ENCODE measurements at places on chromosomes 5 and 9.

GRCh38 chr5:132489871-132490483, 596 bp downstream of the IRF1 start:
- peak; percentile 59 for DNase-seq

DNA sequence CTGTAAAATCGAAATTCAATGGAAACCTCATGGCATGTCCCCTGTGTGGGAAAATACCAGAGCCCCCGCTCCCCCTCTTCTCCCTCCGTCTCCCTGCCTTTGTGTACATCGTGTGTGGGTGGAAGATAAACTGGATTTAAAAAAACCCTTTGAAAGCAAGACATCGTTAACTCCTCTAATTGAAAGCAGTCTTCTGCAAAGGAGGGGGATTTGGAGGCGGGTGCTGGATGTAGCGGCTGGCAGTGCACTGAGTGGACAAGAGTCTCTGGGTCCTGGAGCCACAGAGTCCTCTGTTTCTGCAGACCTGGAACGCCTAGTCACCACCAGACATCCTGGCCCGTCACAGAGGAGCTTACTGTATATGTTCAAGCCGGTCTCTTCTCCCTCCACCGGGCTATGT, 169.4 kb downstream of the PAPPA start:
- DNase-seq, result no peak

DNA sequence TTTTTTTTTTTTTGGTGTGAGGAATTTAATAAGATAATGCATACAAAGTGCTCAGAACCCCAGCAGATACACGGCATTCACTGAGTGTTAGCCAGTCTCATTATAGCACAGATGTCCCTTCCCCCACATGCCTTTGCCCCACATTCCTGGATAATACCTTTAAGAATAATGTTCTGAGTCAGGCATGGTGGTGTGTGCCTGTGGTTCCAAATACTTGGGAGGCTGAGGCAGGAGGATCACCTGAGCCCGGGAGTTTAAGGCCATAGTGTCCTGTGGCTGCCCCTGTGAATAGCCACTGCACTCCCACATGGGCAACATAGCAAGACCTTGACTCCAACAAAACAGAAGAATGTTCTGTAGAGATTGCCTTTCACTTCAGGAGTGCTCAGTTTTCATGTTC, 24.2 kb upstream of the ANKRD18A start:
- no peak for DNase-seq

DNA sequence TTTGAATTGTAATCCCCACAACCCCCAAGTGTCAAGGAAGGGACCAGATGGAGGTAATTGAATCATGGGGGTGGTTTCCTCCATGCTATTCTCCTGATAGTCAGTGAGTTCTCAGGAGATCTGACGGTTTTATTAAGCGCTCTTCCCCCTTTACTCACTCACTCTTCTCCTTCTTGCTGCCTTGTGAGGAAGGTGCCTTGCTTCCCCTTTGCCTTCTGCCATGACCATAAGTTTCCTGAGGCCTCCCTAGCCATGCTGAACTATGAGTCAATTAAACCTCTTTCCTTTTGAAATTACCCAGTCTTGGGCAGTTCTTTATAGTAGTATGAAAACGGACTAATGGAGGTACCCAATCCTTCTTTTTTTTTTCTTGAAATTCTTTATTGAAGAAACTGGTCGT, 2.2 kb upstream of the CEP120 start:
- no peak for DNase-seq
